ENCODE measurements at places on chromosomes 7 and 10. TPM values are rescaled to one million over a fixed set of nuclear protein-coding genes. Genes with fewer than 3 reads are reported as not detected.

- peak overlapping the region; percentile 93 for H3K27ac ChIP-seq
- peaks cover 28% of the 10 kb centered on the region for H3K4me1 ChIP-seq
- no peak overlapping the region for H3K4me3 ChIP-seq
- peaks cover 26% of the 10 kb centered on the region for H3K36me3 ChIP-seq
- H3K27me3 ChIP-seq: no peaks in the 10 kb centered on the region
Observed at GRCh38 chr7:129831424-129832058, 121.2 kb downstream of the UBE2H start.

Gene LMTK2
- total RNA-seq: 14.1 TPM

DNA sequence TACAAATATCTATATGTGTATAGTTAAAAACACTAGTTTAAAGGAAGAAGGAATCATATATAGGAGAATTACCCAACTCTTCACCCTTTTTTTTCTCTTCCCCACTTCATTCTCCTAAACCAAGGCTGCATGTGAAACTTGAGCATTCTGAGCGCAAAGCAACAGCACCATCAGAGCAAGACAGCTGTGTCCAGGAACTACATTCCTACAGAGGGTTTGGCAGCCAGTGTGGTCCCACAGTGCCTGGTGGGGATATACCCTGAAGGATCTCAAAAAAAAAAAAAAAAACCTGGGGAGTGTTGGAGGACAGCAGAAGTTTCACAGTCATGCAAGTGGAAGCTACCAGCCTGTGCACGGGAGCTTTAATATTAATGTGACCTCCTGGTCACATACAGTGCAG is 310.4 kb downstream of the CTNNA3 start:
- no peaks in the 10 kb centered on the region for H3K4me1 ChIP-seq
- no peaks in the 10 kb centered on the region for H3K36me3 ChIP-seq
- no peak for DNase-seq
- H3K27ac ChIP-seq: no peak overlapping the region
- H3K4me3 ChIP-seq: no peak overlapping the region

Gene AVPI1
- total RNA-seq: 105 TPM

DNA sequence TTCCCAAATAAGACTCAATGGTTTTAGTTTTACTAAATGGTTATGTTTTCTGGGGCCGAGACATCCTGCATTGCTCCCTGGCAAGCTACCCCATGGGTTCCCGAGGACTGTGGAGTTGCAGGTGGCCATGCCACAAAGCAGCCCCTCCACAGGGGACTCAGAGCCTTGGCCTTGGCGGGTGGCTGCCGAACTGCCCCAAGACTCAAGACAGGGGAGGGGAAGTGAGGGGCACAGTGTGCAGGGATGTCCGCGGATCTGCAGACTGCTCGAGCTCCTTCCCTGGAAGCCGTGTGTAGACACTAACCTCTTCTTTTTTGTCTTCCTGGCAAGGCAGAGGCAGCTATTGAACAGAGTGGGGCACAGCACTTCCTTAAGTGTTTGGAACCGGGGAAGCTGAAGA is 154.6 kb downstream of the EBF3 start:
- H3K27ac ChIP-seq: no peak overlapping the region
- no peaks in the 10 kb centered on the region for H3K4me1 ChIP-seq
- H3K27me3 ChIP-seq: no peaks in the 10 kb centered on the region
- no peak for DNase-seq
- no peaks in the 10 kb centered on the region for H3K36me3 ChIP-seq
- no peak overlapping the region for H3K4me3 ChIP-seq

Gene OR2A5
- total RNA-seq: not detected

DNA sequence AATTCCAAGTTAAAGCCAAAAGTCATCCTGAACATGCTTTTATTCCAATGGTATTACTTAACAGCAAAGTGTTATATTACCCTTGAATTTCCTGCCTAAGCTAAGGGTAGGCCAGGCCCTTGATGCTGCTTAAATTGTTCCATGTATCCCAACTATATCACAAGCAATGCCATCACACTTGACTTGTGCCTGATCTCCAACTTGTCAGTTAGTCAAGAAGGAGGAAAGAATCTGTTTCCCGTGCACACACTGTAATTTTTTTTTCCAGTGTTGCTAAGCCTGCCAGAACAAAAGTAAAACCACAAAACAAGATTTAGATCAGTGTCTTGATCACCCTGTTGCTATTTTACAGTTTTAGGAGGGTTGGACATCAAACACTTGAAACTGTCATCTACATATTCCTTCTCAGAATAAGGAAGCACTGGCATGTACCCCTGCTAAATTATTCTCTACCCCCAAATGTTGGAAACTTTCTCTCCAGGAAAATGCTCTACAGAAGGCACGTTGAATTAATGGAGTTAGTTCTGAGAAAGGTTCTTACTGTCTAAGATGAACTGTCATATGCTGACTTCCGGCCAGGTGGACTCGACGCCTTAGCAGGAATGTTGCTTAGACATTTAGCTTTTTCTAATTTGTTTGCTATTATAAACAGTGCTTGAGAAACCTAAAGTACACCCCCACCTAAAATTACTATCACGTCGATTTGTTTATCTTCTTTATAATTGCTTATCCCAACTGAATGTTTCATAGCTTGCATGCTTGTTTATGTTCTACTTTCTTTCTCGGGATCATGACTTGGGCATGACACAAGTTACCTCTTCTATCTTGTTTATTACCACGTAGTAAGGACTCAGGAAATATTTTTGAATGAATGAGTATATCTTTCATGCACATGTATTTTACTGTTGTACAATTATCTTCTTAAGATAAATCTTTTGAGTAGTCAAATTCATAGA is 105.5 kb upstream of the ZNF438 start:
- no peaks in the 10 kb centered on the region for H3K27me3 ChIP-seq
- DNase-seq: no peak
- no peak overlapping the region for H3K27ac ChIP-seq
- H3K36me3 ChIP-seq: no peaks in the 10 kb centered on the region
- no peak overlapping the region for H3K4me3 ChIP-seq

Gene MSMB
- total RNA-seq: not detected

- H3K4me3 ChIP-seq: no peak overlapping the region
- H3K36me3 ChIP-seq: no peaks in the 10 kb centered on the region
- H3K27me3 ChIP-seq: no peaks in the 10 kb centered on the region
Observed at GRCh38 chr7:73941836-73942551, 81.0 kb downstream of the TMEM270 start.

DNA sequence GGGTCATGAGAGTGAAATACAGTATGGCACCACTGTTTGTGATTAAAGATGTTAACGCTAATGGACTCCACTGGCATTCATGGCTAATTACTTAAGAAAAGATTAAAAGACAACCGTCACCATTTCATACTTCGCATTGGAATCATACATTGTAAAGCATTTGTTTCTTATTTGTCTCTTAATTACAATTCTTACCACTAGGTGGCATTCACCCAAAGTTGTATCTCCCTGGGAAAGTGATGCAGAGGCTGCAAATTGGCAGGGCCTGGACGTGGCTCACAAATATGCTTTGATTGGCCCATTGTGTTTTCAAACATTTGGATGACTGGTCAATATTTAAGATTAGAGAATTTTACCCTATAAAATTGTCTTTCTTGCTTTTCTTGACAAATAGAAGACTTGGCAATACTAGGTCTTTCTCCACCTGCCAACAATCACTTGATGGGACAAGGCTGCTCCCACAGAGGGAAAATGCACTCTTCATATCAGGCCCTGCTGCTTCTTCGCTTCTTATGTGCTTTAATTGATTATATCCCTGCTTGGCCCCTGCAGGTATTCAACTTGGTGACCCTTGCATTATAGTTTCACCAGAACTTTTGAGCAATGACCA is 72.1 kb upstream of the STARD3NL start:
- no peak for DNase-seq
- H3K27me3 ChIP-seq: peaks cover 10% of the 10 kb centered on the region
- no peak overlapping the region for H3K27ac ChIP-seq
- H3K4me3 ChIP-seq: no peak overlapping the region
- H3K4me1 ChIP-seq: peaks cover 5% of the 10 kb centered on the region

GRCh38 chr10:124517461-124517860 is 55.8 kb downstream of the LHPP start:
- no peaks in the 10 kb centered on the region for H3K36me3 ChIP-seq
- H3K4me1 ChIP-seq: no peaks in the 10 kb centered on the region
- H3K27me3 ChIP-seq: no peaks in the 10 kb centered on the region

Gene CTNNA3
- total RNA-seq: not detected

DNA sequence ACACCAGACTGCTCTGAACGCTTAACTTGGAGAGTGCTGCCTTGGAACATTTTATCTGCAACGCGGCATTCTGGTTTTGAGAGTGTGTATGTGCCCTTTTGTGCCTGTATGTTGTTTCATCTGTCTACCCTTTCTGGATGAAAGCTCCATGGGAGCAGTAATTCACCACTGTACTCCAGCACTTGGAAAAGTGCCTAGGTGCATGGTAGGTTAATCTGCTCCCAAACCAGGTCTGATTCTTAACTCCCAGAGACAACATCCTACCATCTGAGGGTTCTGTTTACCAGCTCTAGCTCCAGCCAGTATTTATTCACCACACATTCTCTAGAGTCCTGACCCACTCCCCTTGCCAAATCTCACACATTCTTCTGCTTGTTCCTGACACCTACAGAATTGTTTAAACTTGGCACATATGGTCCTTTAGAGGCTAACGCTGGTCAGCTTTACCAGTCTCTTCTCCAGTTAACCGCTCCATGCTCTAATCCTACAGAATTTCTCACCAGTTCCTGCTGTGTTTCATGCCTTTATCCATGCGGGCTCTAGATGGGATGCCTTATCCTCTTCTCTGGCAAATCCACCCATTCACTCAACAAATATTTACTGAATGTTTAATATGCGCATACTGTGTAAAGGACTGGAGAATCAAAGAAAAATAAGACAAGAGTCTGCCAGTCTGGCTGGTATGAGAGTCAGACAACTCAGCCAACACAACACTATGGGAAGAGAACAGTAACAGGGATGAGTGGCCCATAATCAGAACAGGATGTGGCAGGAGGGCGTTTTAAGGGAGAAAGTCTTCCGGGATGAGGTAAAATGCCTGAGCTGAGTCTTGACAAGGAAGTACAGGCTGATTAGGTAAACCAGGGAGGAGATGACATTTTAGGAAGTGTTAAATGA is 46.3 kb downstream of the MTPN start:
- H3K4me1 ChIP-seq: peaks cover 13% of the 10 kb centered on the region
- H3K36me3 ChIP-seq: peaks cover 10% of the 10 kb centered on the region
- no peak overlapping the region for H3K4me3 ChIP-seq
- peak overlapping the region; percentile 59 for H3K27ac ChIP-seq

- DNase-seq: no peak
- H3K4me1 ChIP-seq: peaks cover 4% of the 10 kb centered on the region
- H3K4me3 ChIP-seq: no peak overlapping the region
- H3K36me3 ChIP-seq: no peaks in the 10 kb centered on the region
- H3K27me3 ChIP-seq: no peaks in the 10 kb centered on the region
Observed at GRCh38 chr7:66452165-66452564, 176.5 kb upstream of the KCTD7 start.

- no peaks in the 10 kb centered on the region for H3K27me3 ChIP-seq
- no peak overlapping the region for H3K4me3 ChIP-seq
- H3K4me1 ChIP-seq: no peaks in the 10 kb centered on the region
- no peak overlapping the region for H3K27ac ChIP-seq
- no peaks in the 10 kb centered on the region for H3K36me3 ChIP-seq
Observed at GRCh38 chr10:57786850-57787750, 480.6 kb downstream of the IPMK start.

DNA sequence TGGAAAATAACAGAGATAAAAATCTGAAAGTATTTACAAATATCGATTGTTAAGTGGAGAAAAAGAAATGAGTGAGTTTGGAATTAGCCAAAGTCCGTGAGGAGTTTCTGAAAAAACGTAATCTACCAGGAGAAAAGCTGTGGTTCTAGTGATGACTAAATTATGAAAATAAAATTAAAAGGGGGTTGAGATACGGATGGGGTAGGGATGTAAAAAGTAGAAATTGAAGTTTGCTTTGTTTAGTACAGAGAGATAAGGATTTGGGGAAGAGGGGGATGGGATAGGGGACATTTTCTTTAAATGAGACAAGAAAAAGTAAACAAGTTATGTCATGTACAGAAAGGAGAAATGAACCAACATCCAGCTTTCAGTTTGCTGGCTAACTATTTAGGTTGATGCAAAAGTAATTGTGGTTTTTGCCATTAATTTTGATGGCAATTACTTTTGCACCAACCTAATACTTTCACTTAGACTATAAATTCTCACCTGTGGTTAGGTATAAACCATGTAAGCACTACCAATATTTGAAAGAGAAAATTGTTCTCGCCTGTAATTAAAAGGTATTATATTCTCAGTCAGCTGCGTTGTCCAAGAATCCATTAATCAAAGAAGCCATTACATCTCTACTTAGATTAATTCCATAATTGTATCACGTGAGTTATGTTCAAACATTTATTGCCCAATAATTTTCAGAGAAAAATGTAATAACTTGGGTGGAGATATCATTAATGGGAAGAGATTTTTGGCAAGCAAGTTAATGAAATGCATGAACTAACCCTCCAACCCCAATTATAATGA is 143.0 kb upstream of the NRP1 start:
- no peak overlapping the region for H3K27ac ChIP-seq
- no peak for DNase-seq
- no peaks in the 10 kb centered on the region for H3K4me1 ChIP-seq
- H3K27me3 ChIP-seq: no peaks in the 10 kb centered on the region
- no peak overlapping the region for H3K4me3 ChIP-seq

DNA sequence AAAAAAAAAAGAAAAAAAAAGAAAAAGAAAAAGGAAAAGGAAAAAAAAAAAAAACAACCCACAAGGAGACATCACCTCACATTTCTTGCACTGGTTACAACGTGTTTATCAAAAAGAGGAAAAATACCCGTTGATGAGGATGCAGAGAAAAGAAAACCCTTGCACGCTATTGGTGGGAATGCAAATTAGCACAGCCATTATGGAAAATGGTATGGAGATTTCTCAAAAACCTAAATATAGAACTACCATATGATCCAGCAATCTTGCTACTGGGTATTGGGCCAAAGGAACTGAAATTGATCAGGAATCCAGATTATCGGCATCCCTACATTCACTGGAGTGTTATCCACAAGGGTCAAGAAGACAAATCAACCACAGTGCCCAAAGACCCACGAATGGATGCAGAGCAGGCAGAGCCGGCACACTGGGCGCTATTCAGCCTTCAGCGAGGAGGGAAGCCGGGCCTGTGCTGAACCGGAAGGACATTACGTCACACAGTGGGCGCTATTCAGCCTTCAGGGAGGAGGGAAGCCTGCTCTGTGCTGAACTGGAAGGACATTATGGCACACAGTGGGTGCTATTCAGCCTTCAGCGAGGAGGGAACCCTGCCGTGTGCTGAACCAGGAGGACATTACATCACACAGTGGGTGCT is 258.7 kb downstream of the ZMYND11 start:
- H3K36me3 ChIP-seq: peaks cover 13% of the 10 kb centered on the region
- no peaks in the 10 kb centered on the region for H3K27me3 ChIP-seq
- H3K27ac ChIP-seq: no peak overlapping the region
- no peaks in the 10 kb centered on the region for H3K4me1 ChIP-seq

DNA sequence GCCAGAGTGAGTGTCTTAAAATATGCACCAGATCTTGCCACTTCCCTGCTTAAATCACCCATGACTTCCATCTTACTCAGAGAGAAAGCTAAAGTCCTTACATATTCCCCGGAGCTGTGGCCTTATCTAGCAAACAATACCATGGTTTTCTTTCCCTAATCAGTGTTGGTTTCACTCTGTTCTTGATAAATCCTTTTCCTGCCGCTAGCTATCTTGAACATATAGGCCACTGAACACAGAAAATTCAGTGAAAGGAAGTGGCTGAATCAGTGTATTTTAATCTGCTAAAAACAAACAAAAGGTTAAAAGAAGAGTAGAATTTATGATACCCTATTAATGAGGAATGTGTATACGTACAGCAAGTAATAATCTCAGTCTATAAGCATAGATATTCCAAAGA is 42.0 kb upstream of the JAZF1 start:
- no peak overlapping the region for H3K27ac ChIP-seq
- H3K4me1 ChIP-seq: no peaks in the 10 kb centered on the region
- H3K36me3 ChIP-seq: no peaks in the 10 kb centered on the region
- H3K27me3 ChIP-seq: peaks cover 22% of the 10 kb centered on the region
- H3K4me3 ChIP-seq: no peak overlapping the region

Data from osteoblast (primary cell).